ENCODE measurements at places on chromosomes 4 and X. TPM values are rescaled to one million over a fixed set of nuclear protein-coding genes. Genes with fewer than 3 reads are reported as not detected.

Gene GAGE12J
- not detected for total RNA-seq

- DNase-seq: no peak
Observed at GRCh38 chr4:3462321-3462789, 751 bp upstream of the DOK7 start.

Gene CFAP47
- total RNA-seq: 0.10 TPM

GRCh38 chrX:64570204-64570603 is 175.0 kb upstream of the MTMR8 start:
- DNase-seq: no peak

Gene MBNL3
- 24.7 TPM for total RNA-seq

DNA sequence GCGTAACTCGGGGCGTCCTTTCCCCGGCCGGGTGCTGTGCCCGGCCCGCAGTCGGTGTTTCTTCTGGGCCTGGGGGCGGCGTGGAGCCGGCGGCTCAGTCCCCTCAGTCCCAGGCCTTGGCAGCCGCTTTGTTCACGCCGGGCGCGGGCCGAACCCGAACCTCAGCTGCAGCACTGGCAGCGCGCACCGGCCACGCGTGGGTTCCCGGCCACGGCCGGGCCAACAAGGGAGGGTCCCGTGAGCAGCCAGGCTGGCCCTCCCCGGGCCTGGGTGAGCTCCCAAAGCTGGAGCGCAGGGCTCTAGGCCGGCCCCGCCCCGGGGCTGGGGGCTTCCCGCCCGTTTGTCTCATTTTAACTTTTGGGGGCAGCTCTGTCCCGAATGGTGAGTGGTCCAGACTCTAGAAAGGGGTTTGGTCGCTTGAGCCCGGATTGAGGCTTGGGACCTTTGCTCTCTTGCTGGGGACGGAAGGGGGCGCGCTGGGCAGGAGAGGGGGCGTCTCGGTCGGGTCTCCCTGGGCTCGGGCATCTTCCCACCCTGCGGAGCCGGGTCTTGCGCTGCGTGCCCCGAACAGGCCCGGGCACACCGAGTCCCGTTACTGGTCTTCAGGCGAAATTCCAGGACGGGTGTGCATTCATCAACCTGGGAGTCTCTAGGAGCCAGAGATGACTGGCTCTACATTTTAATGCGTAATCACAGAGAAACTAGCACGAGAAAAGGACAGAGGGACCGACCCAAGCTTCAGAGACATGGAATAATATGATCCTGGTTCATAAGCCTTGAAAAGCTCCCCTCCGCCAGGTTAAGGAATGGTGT is 177.1 kb downstream of the CBR4 start:
- peak; percentile 63 for DNase-seq

DNA sequence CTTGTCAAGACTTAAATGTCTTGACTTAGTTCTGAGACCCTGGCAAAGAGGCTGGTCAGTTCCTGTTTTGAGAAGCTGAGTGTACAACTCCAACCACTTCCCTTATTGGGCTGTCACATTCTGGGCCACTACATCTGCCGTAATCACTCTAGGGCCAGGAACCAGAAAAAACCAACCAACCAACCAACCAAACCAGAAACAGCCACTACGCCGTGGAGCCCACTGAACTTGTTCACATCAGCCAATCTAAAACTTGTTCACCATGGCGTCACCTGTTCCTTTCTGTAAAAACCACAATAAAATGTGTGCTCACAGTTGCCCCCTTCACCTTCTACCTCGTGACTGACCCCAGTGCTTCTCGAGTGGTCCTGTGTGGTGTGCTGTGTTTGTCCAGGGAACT is 107.3 kb downstream of the JADE1 start:
- no peak for DNase-seq

DNA sequence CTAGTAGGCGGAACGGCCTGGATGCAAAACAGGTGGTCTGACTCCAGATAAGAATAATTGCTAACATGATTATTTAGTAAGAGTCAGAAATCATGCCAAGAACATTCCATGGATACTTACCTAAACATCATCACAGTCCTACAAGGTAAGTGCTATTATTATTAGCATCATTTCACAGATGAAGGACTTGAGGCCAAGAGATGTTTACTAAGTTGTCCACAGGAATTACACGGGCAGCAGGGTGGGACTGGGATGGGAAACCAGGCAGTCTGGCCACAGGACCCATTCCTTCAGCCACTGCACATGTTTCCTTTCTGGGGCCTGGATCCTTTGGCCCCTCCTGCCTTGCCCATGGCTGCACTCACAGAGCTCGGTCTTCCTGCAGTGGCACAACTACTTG is 48.3 kb downstream of the ANAPC4 start:
- DNase-seq: no peak

Gene FAM53A
- total RNA-seq: 1.7 TPM

- DNase-seq: peak; percentile 45
Observed at GRCh38 chrX:11724122-11725017, 33.7 kb upstream of the MSL3 start.

- peak; percentile 71 for DNase-seq
Observed at GRCh38 chr4:183905593-183906488, 734 bp downstream of the STOX2 start.

DNA sequence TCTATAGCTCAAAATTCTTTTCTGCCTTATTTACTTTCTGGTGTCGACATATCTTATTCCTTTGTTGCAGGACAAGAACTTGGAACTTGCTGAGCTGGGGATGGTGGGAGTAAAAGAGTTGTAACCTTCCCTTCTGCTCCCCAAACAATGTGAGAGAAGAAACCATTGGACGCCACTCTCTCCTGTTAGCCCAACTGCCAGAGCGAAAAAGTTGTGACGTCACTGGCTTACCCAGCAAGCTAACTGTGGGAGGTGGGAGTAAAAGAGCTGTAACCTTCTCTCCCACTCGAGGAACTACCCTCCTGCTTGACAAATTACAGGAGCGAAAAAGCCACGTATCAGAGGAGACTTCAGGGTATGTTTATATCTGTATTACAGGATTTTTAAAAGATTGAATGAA is 90.0 kb upstream of the PCDH10 start:
- no peak for DNase-seq

DNA sequence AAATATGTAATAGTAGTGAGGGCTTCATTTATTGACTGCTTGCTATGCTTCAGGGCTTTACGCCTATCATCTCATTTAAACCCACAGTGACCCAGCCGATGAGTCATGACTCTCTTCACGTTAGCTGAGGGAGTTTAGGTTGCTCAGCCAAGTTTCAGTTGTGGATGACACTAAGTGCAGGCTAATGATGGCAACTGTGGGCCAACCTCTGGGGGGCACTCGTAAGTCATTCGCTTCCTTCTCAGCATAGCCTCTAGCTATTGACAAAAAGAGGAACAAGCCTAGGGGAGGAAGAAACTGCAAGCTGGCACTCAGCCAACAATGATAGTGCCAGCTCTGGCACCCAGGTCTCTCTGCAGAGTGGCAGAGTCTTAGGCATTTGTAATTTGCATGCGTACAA is 325.0 kb downstream of the ARHGAP10 start:
- DNase-seq: no peak

Gene SPACA5
- not detected for total RNA-seq

GRCh38 chrX:80423000-80423399 is 2.8 kb downstream of the TENT5D start:
- DNase-seq: no peak

Gene NPY2R
- total RNA-seq: 0.41 TPM

Gene ASB11
- total RNA-seq: 43.3 TPM

Gene DGAT2L6
- not detected for total RNA-seq

GRCh38 chr4:171342646-171343045 is 470.6 kb upstream of the GALNTL6 start:
- DNase-seq: no peak

- no peak for DNase-seq
Observed at GRCh38 chr4:90421161-90421560, 294.0 kb downstream of the CCSER1 start.

- DNase-seq: no peak
Observed at GRCh38 chrX:155262970-155263754, 1.1 kb downstream of the RAB39B start.

Gene LRCH2
- 7.8 TPM for total RNA-seq

DNA sequence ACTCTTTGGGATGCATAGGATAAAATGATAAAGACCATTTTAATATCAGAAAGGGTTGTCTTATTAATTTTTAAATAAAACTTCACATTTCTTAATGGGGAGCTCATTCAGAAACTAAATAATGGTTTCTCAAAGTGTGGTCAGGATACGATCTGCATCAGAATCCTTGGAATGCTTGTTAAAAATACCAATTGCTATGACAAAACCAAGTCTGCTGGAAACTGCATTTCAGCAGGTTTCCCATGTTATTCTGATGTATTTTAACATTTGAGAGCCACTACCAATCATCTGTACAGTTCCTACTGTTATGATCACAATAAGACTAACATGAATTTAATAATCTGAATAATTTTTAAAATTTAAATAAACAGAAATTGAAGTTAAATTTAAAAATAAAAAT is 115.1 kb downstream of the SOWAHB start:
- DNase-seq: no peak

Measured in tongue (tissue), 3 donors.